ENCODE measurements at places on chromosomes 7 and 10. TPM values are rescaled to one million over a fixed set of nuclear protein-coding genes. Genes with fewer than 3 reads are reported as not detected.

DNA sequence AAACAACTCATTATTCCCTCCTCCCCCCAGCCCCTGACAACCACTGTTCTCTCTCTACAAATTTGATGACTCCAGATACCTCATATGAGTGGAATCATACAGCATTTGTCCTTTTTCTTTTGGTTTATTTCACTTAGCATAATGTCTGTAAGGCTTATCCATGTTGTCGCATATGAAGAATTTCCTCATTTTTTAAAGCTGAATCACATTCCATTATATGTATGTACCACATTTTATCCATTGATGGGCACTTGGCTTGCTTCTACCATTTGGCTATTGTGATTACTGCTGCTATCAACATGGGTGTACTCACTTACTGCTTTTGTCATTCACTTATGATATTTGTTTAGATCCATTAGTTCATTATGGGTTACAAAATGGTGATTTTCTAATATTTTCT, 112.8 kb downstream of the BUB3 start:
- DNase-seq = no peak

- no peak for DNase-seq
These were observed 52.5 kb upstream of the WNT16 start for GRCh38 chr7:121276313-121276712.

- DNase-seq = no peak
These were observed 62.0 kb downstream of the VSTM4 start for GRCh38 chr10:49053053-49053997.

- no peak for DNase-seq
These were observed 37.3 kb upstream of the TPST1 start for GRCh38 chr7:66167773-66168387.

DNA sequence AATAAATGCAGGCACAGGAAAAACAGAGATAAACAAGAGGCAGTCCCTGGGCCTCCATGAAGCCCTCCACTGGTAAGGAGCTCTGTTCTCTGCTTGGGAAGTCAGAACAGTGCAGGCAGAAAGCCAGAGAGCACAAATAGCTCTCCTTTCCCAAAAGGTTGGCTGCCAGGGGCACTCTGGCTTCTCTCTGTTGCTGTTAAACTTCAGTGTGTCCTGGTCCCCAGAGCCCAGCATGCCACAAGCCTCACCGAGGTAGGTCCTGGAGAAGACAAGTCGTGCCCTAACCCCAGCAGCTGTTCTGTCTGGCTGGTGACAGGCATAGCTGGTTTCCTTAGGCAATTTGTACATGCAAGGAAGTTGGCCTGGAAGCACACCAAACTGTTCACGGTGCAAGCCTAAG, 17.3 kb downstream of the SLC16A12 start:
- DNase-seq = no peak

DNA sequence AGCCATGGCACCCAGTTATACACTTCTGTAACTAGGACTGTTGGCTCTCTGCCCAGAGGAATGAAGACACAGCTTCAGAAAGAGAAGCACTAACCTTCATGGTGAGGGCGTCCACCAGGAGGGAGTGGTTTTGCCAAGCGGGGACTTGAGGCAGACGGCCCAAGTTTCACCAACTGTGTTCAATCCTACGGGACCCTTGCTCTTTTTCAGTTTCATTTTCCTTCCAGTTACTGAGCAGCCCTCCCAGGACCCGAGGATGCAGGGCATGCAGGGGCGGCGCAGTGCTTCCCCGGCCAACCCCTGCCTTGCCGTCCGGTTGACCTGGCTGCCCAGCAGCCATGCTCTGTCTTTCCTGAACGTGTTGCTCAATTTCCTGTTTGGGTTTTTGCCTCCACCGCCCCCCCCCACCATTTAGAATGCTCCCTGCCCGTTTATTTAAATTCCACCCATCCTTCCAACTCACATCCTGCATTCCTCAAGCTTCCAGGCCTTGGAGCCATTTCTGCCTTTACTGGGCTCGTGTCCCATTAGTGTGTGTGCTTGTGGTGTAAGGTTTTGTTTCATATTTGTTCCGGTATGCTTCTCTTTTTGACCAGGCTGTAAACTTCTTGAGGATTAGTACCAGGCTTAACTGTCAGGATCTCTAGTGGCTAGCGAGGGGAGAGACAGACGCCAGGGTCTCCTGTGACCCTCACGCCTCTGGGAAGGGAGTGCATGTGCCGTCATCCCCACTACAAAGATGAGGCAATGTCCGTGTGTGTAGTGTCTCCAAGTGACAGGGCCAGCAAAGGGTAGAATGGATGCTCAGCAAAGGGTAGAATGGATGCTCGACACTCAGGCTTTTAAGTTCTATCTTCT, 31.6 kb downstream of the IL15RA start:
- DNase-seq = peak; percentile 62

DNA sequence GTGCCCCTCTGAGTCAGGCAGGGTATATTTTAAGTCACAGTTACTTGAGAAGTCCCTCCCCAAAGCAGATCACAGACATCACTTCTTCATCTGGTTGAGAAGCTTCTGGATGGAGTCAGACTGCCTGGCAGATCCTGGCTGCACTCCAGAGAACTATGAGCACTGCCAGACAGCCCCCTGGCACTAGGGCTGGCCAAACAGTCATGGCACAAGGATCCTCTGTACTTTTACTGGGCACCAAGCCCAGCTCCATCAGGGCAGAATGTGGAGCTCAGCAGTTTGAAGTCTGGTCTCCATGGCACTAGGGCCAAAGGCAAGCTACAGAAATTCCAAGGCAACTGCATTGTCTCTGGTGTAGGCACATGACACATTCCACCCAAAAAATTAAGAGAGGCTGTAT, 162.1 kb downstream of the NRG3 start:
- no peak for DNase-seq

GRCh38 chr7:147523056-147523455, 1067.5 kb upstream of the C7orf33 start:
- DNase-seq = no peak

- DNase-seq = no peak
These were observed 128.3 kb downstream of the PRPF18 start for GRCh38 chr10:13715100-13715499.

- DNase-seq = no peak
These were observed 17.9 kb downstream of the MMP21 start for GRCh38 chr10:125757742-125758141.

GRCh38 chr7:20441346-20441745, 110.6 kb downstream of the ITGB8 start:
- no peak for DNase-seq

GRCh38 chr7:91344911-91345310, 80.7 kb downstream of the FZD1 start:
- DNase-seq = no peak

DNA sequence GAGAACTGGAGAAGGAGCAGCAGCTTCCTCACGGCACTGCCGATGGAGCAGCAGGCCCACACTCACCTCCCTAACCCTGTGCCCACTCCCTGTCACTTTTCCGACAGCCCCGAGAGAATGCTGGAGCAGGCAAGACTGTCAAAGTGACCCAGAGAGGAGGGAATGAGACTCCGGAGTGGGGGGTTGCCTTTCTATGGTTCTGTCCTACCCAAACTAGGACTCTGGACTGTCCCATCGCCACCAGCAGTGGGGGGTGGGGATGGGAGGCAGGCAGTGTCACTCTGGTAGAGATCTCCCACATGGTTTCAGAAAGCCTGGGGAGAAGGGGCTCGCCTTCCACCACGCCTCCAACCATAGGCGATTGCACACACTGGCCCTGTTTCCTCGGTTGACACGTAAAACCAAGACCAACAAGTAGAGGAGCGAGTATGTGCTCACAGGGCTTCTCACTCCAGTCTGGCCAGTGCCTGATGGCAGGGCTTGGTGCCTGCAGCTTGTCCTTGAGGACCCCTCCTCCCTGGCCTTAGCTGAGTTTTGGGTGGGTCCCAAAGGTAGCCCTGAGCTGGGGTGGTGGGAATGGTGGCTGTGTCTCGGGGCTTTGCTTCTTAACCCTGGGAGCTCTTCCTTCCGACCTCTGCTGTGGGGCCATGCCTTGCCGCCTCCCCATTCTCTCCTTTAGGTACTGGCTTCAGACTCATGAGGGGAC, 148.5 kb downstream of the PTPN20 start:
- no peak for DNase-seq

DNA sequence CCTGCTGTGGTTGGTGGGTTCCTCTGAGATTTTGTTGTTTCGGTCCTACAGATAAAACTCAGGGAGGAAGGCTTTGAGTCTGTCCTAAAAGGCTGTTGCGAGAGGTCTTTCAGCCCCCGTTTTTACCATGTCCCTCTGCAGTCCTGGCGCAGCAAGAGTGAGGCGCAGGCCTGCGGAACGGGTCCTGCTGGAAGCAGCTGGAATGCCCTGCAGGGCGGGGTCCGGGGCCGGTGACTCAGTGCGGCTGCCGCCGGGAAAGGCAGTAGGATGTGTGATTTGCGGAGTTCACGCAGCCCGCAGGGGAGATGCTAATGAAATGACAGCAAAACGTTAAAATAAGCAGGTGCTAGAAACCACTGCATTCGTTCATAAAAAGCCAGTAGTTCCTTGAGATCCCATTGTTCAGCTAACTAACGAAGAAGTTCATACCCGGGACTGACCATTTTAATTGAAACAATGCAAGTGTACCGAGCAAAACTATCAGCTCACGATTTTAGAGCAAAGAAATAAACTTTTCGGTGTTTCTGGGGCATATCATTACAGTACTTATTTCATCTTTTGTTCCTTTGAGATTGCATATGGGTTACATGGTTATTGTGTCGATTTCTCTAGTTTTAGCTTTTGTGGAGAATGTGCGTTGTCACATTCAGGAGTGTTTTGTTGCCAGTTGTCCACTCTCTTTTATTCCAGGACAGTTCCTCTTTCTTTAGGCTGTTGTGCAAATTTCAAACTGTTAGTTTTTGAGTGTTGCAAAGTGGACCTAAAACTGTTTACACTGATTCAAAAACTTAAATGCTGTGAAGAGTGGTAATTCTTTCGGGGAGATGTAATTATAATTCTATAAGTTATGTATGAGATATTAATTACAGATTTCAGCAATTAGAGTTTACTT, 783 bp downstream of the ANLN start:
- DNase-seq = no peak

GRCh38 chr10:91576096-91576545, 56.8 kb downstream of the PPP1R3C start:
- no peak for DNase-seq

GRCh38 chr10:32349968-32350738, 3.2 kb upstream of the EPC1 start:
- no peak for DNase-seq

DNA sequence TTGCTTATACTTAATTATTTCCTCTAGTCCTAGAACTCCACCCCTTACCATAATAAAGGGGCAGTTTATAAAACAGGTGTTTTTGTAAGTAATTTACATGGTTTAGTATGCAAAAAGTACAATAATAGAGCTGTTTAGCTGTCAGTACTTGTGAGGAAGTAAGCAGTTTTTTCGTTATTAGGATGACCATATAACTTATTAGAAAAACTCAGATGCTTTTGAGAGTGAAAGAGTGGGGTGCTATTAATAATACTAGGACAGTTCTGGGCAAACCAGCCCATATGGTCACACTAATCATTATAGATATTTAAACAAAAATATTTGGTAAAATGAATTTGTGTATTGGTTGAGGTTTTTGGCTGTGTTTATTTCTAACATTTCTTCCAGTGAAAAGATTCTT, 201.9 kb upstream of the KAT6B start:
- no peak for DNase-seq

- no peak for DNase-seq
These were observed 81.7 kb downstream of the RNF216 start for GRCh38 chr7:5699467-5700384.

DNA sequence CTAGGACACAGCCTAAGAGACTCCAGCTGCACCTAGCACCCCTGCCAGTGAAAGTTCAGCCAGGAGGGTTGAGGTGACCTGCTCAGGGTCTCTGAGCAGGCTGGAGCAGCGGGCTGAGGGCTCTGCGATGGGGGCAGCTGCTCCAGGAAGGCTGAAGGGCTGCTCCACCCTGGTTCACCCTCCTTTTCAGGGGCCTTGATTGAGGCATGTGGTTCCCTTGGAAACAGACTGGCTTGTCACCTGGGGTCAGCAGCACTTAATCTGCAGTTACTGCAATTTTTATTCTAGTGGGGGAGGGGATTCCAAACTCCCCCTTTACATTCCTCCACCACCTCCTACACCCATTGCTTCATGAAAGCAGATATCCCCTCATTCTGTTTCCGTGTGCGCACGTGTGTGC, 85.3 kb upstream of the UNC5B start:
- DNase-seq = no peak

GRCh38 chr10:127347202-127347959, 151.0 kb upstream of the INSYN2A start:
- no peak for DNase-seq

GRCh38 chr10:119217991-119218490, 10.7 kb downstream of the GRK5 start:
- no peak for DNase-seq

GRCh38 chr10:97849103-97849686, 448 bp upstream of the GOLGA7B start:
- DNase-seq = no peak

DNA sequence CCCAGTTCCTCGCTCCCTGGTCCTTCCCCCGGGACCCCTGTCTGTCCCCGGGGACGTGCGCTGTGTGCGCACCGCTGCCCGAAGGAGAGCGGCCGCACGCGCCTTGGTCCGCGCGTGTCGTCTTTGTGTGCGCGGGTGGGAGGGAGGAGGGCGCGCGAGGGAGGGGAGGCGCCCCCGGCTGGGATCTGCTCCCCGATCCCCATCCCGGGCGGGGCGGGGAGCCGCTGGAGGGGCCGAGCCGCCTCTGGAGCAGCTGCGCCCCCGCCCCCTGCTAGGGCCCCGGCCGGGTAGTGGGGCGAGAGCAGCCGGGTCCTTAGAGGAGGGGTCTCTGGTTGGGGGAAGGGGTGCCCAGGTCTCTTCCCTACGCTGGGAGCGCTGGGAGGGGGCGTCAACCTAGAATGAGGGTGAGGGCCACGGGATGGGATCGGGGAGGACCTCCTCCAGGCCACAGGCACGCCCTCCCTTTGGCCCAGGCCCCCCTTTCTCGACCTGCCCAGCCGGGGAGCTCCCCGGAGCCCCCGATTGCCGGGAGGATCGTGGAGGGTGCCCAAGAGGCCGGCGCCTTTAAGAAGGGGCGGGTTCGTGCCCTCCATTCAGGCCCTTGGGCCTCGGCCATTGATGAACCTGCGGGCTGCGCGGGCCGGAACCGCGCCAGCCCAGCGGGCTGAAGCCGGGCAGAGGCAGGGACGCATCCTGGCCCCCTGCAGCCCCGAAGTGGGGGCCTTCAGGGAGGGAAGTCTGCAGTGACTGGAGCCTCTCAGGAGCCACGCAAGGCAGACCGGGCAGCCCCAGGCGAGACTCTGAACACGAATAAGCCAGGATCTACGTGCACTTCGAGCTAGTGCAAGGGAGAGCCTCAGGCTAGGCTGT, 678 bp downstream of the SH2B2 start:
- no peak for DNase-seq

GRCh38 chr7:45181991-45182855, 24.6 kb downstream of the RAMP3 start:
- no peak for DNase-seq

The HNRNPF gene
- total RNA-seq = 136 TPM

The TMEM273 gene
- total RNA-seq = 37.9 TPM

The PRKCQ gene
- 0.21 TPM for total RNA-seq

The ZCWPW1 gene
- total RNA-seq = 4.7 TPM

The HGF gene
- total RNA-seq = 6.6 TPM

The TBC1D12 gene
- 36.0 TPM for total RNA-seq

The PAPSS2 gene
- total RNA-seq = 15.7 TPM

The ANXA8L1 gene
- 8.6 TPM for total RNA-seq

The AKR1C4 gene
- total RNA-seq = not detected

The LRRC61 gene
- total RNA-seq = 7.9 TPM

The CTNNA3 gene
- total RNA-seq = 36.1 TPM

The EVX1 gene
- not detected for total RNA-seq

The PITX3 gene
- total RNA-seq = not detected

The CCDC172 gene
- not detected for total RNA-seq

The LAMB1 gene
- 563 TPM for total RNA-seq

The BNIP3 gene
- total RNA-seq = 118 TPM

The PTPRN2 gene
- 8.8 TPM for total RNA-seq

The NAT16 gene
- not detected for total RNA-seq

All from tibial nerve (tissue), 4 donors.